ENCODE measurements at places on chromosomes 5 and 9.

GRCh38 chr9:123923377-123923776 is 6.5 kb downstream of the DENND1A start:
- no peak for DNase-seq

DNA sequence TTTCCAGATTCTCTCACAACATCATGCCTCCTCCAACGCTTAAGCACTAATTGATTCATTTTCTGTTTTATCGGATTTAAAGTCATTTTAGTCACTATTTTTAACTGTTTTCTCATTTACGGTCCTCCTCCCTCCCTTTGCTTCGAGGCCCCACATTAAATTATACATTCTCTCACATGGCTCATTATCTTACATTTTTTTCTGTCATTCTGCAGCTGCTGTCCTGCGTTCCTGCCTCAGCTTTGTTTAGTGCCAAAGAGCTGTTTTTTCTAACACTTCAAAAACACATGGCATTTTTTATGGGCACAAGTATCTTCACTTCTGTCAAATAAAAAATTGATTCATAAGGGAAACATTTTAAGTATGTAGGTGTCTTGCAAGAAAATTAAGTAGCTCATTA is 130.1 kb upstream of the FST start:
- no peak for DNase-seq

- DNase-seq = no peak
Measured at GRCh38 chr5:125526966-125527365, 780.5 kb upstream of the ZNF608 start.

- DNase-seq = no peak
Measured at GRCh38 chr9:113524468-113524867, 60.9 kb downstream of the RGS3 start.
